ENCODE measurements at places on chromosomes 5 and 9.

- DNase-seq = no peak
These were observed 51.3 kb downstream of the CRB2 start for GRCh38 chr9:123407217-123407851.

GRCh38 chr9:7912037-7912535 lies 112.5 kb upstream of the DMAC1 start:
- DNase-seq = no peak

DNA sequence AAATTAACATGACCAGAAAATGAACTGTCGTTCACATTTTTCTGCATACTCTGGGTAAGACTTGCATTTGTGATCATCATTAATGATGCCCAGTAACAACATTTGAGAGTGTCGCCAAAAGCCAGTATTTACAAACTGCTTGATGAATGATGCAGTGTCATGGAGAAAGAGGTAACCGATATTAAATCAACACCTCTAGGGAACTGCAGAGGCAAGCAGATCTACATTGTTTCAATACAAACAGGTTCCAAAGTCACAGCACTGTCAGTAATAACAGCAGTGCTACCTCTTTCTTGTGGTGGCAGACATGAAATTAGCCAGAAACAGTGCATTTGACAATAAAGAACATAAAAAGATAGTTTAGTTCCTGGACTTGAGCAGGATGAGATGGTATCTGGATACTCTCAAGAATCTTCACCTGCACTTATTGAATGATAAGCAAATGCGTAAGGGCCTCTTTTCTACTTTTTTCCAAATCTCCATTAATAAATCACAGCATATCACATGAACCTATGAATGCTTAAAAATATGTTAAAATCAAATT lies 456.6 kb downstream of the ARHGEF28 start:
- DNase-seq = no peak

DNA sequence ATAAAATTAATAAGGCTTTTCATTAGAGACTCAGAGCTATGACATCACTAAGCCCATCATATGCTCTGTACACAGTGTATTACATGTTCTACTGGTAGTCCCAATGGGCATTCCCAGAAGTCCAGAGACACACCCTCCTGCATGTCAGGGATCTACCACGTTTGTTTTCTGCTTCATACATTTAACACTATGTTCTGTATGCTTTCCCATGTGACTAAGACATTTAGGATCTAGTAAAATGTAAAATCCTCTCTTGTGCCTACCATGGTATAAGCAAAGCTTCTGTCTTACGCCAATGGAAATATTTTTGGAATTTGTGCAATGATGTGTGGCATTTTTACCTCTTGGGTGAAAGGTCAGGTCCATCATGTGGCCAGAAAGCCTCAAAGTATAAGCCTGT lies 192.4 kb downstream of the ADAMTSL1 start:
- DNase-seq = no peak

GRCh38 chr9:113742878-113743277 lies 133.2 kb upstream of the ZNF618 start:
- DNase-seq = no peak

- no peak for DNase-seq
These were observed 175.7 kb downstream of the EBF1 start for GRCh38 chr5:158923799-158924551.

GRCh38 chr5:150389531-150390266 lies 23.0 kb downstream of the CD74 start:
- no peak for DNase-seq

- no peak for DNase-seq
These were observed 30.4 kb upstream of the CTSL start for GRCh38 chr9:87695523-87695922.

DNA sequence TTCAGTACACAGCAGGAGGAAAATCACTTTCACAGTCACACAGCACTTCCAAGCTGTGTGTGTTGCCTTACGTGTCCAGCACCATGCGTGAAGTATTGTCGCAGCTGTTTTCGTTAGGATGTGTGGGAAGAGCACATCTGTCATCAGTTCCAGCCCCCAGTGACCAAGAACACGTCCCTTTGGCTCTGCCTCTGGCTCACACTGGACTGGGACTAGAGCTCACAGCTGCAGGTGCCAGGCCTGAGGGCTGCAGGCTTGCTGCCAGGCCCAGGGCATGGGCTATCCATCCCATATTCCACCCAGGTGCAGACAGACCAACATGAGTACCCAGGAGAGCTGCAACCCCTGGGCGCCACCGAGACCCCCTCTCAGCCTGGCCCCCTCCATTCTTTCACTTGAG lies 60.5 kb upstream of the ANKRD33B start:
- DNase-seq = no peak

DNA sequence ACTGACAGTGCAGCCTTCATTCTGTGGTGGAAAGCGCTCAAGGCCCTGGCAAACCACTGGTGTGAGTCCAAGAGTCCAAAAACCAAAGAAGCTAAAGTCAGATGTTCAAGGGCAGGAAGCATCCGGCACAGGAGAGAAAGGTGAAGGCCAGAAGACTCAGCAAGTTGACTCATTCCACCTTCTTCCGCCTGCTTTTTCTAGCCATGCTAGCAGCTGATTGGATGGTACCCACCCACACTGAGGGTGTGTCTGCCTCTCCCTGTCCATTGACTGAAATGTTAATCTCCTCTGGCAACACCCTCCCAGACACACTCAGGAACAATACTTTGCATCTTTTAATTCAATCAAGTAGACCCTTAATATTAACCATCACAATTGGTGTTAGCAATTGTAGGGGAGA lies 296.1 kb downstream of the NDUFS4 start:
- DNase-seq = no peak

DNA sequence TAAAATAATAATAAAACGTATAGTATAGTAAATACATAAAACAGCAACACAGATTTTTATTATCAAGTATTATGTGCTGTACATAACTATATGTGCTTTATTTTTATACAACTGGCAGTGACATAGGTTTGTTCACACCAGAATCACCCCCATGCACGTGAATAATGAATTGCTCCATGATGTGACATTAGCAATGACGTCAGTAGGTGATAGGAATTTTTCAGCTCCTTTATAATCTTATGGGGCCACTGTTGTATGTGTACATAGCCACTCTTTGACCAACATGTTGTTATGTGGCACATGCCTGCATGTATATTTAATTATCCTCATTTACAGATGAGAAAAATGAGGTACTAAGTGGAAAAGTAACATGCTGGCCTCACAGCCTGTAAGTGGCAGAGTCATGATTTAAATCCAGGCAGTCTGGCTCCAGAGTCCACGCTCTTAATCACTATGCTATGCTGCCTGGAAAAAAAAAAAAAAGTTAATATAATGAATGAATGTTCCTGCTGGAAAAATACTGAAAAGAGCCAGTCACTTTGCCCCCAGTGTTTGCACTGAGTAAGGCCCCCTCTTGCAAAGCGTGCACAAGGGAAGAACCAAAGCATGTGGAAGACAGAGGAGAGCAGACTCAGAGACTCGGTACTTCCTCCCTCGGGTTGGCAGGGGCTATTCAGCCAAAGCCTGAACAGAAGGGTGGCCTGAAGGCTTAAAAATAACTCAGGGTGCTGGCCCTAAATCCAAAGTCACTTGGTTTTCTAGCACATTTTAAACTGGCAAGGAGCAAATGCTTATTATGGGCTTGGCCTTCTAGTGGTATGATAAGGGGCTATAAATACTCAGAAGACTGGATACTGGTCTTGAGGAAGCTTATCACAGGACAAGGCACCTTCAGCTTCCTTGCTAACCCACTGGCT lies 206.8 kb downstream of the GLIS3 start:
- no peak for DNase-seq

DNA sequence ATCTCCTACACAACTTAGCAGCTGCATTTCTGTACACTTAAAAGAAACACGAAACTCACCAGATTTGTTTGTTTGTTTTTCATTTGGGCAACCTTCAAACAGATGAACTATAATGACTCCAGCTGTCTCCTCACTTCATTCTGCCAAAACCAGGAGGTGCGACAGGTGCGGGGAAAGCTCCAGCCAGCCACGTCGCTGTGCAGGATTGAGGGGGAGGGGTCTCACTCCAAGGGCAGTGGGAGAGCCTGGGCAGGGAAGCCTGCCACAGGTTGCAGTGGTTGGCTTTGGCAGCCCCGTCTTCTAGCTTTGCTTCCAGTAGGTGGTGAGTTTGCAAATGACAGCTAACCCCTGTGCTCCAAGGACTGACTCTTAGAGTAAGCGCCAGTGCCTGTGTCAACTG lies 215.8 kb downstream of the CEMIP2 start:
- DNase-seq = no peak

DNA sequence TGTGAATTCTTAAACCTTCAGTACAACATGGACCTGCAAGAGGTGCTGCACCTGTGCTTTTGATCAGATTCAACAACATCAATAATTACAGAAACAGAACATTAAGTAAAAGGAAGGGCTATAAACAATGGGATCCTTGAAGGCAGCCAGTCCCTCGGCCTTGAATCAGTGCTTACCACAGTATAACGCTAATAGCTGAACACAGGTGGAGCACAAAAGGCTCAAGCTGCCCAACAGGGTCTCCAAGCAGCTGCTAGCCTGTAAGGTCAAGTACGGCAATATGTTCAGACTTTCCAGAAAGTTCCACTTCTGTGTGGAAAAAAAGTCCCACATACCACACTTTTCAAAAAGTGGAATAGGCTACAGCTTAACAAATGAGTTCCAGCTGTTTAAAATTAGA lies 61.9 kb upstream of the ITGA1 start:
- DNase-seq = no peak

DNA sequence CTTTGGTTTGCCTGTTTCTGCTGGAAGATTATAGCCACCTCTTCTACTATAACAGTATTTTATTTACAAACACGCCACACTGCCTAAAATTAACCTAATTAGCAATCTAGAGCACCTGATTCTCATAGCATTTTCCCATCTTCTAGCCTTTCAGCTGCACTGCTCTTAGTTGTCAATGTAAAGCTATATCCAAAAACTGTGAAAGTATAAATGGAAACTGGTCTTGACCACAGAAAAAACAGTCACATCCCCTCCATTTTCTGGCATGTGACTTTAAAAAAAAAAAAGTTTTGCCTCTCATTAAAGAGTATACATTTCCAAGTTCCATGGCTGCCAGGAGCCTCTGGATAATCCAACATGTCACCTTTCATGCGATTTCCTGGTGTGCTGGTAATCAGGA lies 287.8 kb downstream of the DTWD2 start:
- no peak for DNase-seq

DNA sequence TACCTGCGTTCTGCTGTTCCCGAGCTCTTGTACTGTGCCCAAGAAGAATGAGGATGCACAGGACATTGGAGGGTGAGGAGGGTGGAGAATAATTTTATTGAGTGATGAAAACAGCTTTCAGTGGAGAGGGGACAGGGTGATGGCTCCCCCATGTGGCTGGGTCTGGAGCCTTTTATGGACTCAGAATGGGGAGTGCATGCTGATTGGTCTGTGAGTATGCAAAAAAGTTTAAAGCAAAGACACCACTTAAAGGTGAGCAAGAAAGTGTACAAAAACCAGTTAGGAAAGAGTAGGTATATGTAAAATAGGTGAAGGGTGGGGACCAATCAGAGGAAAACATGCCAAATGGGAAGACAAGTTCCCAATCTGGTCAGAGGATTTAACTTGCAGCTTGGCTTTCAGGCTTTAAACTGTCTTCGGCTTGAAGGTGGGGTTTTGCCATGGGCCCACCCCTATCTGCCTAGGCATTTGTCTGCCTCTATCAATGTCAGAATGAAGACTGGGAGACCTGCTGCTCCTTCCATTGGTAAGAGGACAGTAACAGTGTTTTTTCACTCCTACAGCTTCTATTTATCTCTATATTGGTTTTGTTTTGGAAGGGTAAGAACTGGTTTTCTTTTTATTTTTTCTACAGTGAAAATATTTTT lies 118.0 kb upstream of the RAI14 start:
- DNase-seq = no peak

DNA sequence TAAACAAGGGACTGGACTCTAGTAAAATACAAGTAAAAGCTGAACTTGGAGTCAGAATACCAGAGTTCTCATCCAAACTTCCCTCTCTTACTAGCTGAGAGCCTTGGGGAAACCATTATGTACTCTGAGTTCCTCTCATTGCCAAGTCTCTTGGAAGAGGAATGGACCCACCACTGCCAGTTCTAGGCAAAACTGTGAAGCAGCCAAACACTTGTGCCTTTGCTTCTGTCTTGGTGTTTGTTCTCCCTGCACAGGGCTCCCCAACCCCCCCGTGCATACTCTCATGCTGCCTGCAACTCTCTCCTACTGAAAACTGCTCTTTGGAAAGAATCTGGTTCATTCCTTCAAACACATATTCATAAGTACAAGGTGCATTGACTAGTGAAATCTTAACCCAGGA lies 102.6 kb downstream of the PDZD2 start:
- no peak for DNase-seq

Measured in T-helper 2 cell treated with Interferon-gamma antibody and Interleukin-4, amounts not matched to agents 5 μg/mL and 100 μg/mL, for 36 hours (primary cell).